ENCODE measurements at places on chromosomes 5 and 9.
A peak's percentile ranks its signal among the peaks of the same experiment; 100 is the strongest.

- DNase-seq, result peak; percentile 83
Observed at GRCh38 chr9:121972501-121972981, 120.6 kb downstream of the TTLL11 start.

DNA sequence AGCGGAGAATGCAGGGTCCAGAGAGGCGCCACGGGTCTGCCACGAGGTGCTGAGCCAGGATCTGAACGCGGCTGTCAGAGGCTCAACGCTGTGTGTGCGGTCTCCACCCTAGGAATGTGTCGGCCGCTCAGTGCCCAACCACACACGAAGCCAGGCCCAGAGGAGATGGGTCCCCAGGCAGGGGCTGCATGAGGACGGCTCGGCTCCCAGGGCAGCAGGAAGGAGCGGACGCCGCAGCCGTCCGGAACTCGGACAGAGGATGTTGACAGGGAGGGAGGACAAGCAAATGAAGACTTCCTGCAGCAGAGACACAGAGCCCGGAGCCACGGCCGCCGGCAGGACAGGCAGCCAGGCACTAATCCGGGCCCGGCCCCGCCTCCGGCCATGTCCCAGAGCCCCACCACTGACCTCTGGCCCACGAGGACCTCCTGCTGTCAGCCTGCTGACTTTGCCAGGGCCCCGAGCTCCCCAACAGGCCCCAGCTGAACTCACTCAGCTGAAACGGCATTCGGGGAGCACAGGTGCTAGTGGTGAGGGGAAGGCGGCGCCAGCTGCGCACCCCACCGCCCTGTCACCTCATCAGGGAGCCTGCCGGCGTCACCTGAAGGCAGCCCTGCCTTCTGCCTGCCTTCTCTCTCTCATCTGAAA is 12.7 kb downstream of the VAV2 start:
- DNase-seq, result no peak

DNA sequence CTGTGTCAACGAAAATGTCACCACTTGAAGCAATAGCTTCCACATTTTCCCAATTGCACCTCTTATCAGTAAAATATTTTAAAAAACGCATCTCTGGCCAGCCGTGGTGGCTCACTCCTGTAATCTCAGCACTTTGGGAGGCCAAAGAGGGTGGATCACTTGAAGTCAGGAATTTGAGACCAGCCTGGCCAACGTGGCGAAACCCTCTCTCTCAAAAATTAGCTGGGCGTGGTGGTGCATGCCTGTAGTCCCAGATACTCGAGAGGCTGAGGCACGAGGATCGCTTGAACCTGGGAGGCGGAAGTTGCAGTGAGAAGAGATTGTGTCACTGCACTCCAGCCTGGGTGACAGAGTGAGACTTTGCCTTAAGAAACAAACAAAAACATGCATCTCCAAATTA is 210.1 kb upstream of the CHD1 start:
- no peak for DNase-seq

GRCh38 chr9:137354845-137355760 is 53.0 kb upstream of the NRARP start:
- no peak for DNase-seq

- DNase-seq, result peak; percentile 60
Observed at GRCh38 chr5:72599519-72600370, 92.5 kb upstream of the ZNF366 start.

DNA sequence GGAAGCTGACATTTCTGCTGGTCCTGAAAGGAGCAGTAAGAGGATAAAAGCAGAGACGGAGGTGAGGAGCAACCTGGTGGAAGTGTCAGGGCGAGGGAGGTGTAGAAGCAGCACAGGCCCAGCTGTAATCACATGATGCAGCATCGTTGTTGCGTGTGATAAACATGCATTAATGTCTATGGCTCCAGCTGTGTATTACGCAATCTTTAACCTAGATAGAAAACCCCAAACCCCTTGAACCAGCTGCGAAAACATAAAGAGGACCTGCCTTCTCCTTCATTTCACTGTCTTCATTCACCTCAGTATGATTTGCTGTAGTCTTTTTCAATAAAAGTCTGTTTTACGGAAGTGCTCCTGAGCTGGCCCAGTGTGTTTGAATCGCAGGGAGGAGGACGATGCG is 162.9 kb downstream of the NTRK2 start:
- no peak for DNase-seq

DNA sequence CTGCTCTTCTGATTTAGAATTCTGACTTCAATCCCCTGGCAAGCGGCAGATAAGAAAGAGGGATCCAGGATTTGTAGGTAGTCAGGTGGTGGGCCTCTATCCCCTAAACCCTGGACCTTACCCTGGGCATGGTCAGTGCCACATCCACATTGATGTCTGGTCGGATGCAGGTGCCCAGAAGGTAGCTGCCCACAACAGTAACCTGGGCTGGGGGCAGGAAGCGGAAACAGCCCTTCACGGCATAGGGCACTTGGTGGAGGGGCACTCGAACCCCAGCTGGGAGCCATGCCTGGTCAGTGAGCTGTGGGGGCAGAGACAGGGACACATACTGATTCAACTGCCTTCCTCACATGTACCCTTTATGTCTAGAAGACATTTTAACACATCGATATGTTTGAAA is 3.8 kb downstream of the NOL6 start:
- DNase-seq, result no peak

GRCh38 chr9:16252616-16253015 is 617.9 kb downstream of the BNC2 start:
- DNase-seq, result peak; percentile 55

DNA sequence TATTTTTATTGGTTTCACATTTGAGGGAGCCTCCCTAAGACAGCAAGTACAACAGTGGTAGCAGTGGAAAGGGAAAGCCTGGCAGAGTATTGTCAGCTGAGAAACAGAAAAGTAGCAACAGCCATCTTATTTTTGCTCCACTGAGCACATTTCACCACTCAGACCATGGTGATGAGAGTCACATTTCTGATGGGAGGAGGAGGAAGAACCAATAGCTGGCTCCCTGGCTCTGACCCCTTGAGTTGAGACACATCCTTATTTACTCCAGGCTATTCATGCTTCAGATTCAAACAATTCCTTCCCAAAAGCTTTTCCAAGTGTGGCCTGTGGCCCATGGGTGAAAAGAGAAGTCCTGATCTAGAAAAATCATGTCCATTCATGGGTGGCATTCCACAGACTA is 236.3 kb downstream of the ARHGAP26 start:
- DNase-seq, result no peak

- no peak for DNase-seq
Observed at GRCh38 chr5:15719784-15720183, 219.8 kb downstream of the FBXL7 start.

GRCh38 chr5:173196133-173196952 is 38.7 kb downstream of the NKX2-5 start:
- no peak for DNase-seq

DNA sequence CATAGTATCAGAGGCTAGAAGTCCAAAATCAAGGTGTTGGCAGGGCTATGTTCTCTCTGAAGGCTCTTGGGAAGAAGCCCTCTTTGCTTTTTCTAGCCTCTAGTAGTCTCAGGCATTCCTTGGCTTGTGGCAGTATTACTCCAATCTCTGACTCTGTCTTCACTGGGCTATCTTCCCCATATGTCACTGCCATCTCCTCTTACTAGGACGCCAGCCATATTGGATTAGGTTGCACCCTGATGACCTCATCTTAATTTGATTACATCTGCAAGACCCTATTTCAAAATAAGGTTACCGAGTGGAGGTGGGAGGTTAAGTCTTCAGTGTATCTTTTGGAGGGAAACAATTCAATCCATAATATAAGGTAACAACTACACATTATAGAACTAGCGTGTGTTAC is 21.3 kb upstream of the EBF1 start:
- DNase-seq, result no peak

GRCh38 chr9:90974016-90974415 is 172.4 kb downstream of the SYK start:
- no peak for DNase-seq

- DNase-seq, result no peak
Observed at GRCh38 chr5:127998950-127999615, 84.5 kb upstream of the SLC12A2 start.

DNA sequence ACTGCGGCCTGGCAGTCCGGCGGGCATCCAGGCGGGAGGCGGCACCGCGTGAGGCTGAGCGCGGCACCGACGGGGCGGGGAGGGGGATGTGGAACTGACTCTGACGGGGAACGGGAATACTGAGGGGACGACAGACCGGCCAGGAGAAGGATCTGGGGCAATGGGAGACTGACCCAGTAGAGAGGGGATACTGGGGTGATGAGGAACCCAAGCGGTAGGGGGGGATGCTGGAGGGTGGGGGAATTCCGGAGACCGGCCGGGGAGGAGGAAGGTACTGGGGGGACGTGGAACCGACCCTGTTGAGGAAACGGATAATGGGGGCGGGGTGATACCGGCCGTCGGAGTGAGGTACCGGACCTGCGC is 423 bp downstream of the IPPK start:
- DNase-seq, result no peak

DNA sequence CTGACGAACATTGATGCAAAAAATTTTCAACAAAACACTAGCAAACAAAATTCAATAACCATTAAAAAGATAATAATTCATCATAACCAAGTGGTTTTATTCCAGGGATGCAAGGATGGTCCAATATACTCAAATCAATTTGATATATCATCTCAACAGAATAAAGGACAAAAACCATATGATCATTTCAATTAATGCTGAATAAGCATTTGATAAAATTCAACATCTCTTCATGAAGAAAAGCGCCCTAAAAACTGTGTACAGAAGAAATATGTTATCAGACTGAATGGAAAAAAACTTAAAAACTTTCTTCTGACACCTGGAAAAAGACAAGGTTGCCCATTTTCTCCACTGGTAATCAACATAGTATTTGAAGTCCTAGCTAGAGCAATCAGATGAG is 720.3 kb upstream of the RGMB start:
- DNase-seq, result no peak

DNA sequence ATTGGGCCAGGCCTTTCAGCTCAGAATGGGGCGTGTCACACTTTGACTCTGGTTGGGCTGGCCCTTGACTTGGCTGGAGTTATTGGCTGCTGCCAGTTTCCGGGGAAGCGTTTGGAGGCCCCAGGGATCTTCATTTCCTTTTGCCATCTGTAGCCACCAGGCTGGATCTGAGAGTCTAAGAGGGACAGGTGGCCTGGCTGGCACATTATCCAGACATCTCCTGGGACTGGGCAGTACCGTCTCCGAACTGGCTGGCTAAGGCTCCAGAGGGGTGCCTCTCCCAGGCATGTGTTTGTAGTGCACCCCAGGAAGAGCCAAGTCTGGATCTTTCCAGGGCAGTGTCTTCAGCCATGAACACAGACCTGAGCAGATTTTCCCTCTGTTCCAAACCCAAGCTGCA is 9.7 kb upstream of the JADE2 start:
- no peak for DNase-seq

DNA sequence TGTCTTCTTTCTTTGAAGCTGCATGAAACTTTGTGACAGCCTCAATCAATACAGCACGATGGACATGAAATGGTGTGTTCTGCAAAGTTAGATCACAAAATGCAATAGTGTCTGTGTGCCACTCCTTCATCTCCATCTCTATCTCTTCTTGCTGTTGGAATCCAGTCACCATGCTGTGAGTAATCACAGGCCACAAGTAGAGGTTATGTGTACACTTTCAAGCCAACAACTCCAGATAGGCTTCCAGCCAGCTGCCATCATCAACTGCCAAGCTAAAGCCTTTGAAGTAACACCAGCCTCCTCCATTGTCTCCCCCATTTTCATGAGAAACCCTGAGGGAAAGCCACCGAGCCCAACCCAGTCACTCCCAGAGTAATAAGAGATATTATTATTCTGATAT is 360.6 kb downstream of the PTPRD start:
- DNase-seq, result no peak

GRCh38 chr5:133881576-133882388 is 86.6 kb downstream of the C5orf15 start:
- no peak for DNase-seq

GRCh38 chr9:136173648-136174290 is 31.2 kb downstream of the LHX3 start:
- no peak for DNase-seq

DNA sequence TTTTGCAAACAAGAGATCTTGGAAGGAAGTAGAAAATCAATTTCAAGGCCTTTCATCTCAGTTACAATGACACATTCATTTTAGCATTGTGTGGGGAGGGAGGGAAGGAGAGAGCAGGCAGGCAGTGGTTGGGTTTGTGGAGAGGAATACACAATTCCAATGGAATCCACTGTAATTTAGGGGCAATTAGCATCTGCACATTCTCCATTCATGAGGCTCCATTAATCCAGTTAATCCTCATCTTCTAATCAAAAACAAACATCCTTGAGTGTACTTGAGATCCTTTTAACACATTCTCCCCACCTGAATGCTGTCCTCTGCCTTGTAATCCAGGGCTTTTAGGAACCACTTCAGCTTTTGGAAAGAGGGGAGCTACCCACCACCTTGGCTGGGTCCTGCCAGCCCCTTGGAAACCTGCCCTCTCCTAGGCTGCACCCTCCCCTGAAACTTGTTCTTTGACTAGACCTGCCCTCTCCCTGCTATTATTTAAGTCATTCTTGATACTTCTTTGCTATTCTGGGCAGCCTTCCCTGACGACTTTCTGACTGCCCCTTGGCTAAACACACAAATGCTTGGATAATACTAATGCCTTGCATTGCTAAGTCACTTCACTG is 271.2 kb downstream of the SLIT3 start:
- DNase-seq, result no peak

- no peak for DNase-seq
Observed at GRCh38 chr9:68998385-68998784, 15.5 kb downstream of the PRKACG start.

DNA sequence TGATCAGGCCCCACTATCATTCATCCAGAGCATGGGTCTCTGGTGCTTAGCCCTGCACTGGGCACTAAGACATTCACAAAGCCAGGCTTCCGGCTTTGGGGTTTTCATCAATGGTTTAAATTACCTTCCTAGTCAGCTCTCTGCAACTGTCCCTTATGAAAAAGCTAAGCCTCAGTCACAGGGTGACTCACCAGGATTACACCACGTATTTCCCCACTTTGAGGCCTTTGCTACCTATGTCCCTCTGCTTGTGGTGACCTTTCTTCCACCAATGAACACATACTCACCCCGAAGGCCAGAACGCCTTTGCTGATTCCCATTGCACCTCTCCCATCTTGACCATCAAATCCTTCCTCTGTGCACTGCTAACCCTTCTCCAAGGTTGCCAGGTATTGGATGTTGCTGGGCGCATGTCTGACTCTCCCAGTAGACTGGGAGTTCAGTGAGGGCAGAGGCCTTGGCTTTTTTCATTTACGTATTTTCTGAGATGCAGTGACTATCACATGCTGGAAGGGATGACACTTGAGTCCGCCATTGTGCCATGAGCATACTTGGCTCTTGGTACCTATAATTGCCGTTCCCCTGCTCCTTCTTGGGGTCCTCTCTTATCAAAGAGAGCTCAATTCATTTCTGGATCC is 58.7 kb upstream of the TNFSF8 start:
- DNase-seq, result no peak

DNA sequence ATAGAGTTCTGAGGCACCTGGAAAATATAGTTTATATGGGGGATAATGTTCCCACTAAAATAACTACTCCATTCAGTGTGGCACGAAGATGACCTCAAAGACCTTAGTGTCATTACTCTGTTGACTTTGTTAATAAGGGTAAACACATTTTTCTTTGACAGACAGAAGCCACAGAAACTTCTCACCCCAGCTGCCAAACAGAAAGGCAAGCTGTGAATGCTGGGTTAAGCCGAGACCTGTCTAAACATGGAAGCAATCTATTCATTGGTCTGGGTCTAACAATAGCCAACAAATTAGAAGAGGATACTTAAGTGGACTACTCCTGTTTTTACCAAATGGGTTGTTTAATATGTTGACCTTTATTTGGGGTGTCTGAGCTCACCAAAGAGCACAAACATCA is 171.4 kb downstream of the TLE1 start:
- no peak for DNase-seq

- no peak for DNase-seq
Observed at GRCh38 chr5:16593628-16594027, 23.2 kb downstream of the RETREG1 start.
